ENCODE measurements at places on chromosomes 7 and 10.

GRCh38 chr10:34333513-34333912 is 481.6 kb downstream of the PARD3 start:
- no peak for DNase-seq

- no peak for DNase-seq
Observed at GRCh38 chr7:82985144-82985802, 177.4 kb downstream of the PCLO start.

GRCh38 chr10:70575874-70576802 is 26.4 kb downstream of the PRF1 start:
- DNase-seq = no peak

- no peak for DNase-seq
Observed at GRCh38 chr7:29651477-29651876, 87.8 kb downstream of the PRR15 start.

DNA sequence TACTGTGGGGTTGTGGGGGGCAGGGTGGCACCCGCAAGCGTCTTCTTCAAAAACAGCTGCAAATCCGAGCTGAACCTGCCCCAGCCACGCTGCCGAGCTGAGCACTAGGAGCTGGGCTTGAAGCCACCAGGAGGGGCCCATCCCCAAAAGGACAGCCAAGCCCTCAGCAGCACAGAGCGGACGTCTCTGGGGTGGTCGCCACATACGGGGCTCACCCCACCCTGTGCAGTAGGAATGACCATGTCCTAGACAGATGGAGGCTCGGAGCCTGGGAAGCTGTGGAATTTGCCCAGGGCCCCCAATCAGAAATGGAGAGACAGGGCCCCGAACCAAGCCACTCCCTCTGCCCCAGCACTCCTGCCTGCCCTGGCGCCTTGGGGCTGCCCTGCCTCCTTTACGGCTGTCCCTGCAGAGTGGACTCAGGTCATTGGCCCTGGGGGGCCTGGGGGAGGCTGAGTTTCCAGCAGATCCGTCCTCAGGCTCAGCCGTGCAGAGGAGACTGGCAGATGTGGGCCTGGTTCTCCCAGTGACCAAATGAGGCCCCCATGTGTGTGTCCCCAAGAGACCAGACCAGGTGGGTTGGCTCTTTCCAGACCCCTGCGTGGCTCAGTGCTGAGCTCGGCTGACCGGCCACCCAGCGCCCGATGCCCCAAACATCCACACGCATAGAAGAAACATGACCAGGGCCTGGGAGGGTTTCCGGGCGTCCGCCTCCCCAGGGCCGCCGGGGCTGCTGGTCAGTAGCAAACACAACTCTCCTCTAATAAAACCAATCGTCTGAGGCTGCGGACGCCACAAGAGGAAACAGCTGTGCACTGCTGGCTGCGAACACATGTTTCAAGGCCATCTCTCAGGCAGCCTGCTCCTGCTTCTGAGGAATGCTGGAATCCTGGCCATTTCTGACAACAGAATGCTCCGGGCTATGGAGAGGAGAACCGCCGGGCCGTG is 54.9 kb downstream of the PDGFA start:
- DNase-seq = no peak

- no peak for DNase-seq
Observed at GRCh38 chr7:132815696-132816311, 239.5 kb upstream of the PLXNA4 start.
